ENCODE measurements at places on chromosomes 16 and 17.

DNA sequence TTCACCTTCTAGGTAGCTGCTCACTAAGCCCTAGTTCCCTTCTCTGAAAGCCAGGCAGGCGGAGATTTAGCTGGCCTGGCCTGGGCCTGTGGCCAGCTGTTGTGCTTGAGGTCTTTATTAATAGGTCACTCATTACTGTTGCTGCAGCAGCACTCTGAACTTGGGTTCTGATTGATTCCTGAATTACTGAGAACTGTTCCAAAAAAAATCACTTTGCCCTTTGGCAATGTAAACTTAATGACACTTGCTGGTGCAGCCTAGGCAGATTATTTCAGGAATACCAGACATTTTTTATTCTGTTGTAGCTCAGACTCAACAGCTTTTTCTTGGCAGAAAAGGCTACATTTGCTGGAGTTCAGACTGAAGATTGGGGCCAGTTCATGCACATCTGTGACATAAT lies 2.7 kb downstream of the TOM1L1 start:
- no peak for DNase-seq

DNA sequence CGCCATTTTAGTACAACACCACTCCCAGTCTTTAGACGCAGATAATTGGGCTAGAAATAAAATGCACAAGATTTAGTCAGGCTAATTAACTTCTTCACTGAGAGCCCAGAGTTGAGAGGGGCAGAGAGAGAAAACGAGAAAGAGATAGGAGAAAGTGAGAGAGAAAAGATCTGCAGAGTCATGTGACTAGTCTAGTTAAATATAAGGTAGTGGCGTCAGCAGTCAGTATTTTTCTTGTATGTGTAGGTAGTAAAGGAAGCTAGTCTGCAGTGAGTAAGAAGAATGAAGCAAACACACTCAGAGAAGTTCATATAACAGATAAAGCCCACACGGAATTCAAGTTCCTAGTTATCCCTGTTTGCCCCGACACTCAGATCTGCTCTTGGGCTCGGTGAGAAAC lies 392.6 kb upstream of the ERCC4 start:
- no peak for DNase-seq

- no peak for DNase-seq
Measured at GRCh38 chr16:85134789-85135142, 22.5 kb upstream of the CIBAR2 start.

- DNase-seq, result no peak
Measured at GRCh38 chr17:72631949-72632684, 460.4 kb downstream of the SLC39A11 start.

GRCh38 chr16:85415196-85416090 lies 197.7 kb upstream of the GSE1 start:
- no peak for DNase-seq

GRCh38 chr17:67016039-67016762 lies 28.2 kb upstream of the CACNG1 start:
- DNase-seq, result no peak
